Effector memory CD8-positive, alpha-beta T cell (primary cell): ENCODE measurements at places on chromosomes 5 and 9.

- DNase-seq = peak; percentile 35
Observed at GRCh38 chr5:100902440-100903038, 543 bp downstream of the ST8SIA4 start.

GRCh38 chr9:114592356-114592755 lies 4.8 kb downstream of the ATP6V1G1 start:
- DNase-seq = peak; percentile 47

DNA sequence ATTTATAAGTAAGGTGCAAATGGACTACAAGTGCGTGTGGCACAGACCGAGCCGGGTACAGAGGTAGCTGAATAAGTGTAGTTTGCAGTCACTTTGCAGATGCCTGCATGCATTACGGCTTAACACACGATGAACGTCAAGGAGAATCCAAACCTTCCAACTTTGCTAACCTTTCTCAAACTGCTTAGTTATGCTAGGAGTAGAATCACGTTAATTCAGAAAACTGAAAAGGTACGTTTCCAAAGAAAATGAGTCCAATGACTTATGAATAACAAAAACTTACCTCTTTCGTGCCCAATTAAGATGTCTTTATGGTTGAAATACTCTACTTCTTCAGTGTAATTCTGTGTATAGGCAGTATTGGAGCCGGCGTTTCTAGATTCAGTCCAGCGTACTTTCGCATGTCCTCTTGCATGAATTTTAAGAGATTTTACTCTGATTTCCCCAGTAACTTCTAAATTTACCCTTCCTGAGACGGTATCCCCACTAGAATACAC lies 539 bp downstream of the ARRDC3 start:
- DNase-seq = peak; percentile 23

DNA sequence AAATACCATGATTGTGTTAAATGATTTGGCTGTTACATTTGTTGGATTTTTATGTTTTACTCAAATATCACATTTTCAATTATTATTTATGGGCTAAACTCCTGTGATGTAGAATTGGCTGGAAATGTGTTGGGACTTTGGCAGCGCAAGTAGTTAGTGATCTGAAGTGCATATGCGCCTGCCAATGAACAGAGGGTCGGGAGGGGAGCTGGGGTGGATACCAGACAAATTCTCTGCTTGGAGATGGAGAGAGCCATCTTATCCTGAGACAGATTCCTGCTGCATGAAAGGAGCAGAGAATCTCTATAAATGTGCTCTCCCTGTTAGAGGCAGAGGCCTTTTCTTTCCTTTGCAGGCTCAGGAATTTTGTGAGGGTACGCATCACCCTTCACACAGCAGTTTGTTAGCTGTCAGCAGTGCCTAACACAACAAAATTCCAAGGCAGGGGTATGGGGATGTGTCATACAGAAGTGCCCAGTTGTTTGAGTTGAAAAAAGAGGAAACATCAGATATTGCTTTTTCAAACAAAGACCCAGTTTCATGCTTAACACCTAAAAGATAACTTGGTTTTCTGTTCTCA lies 489.1 kb downstream of the CSNK1G3 start:
- DNase-seq = no peak

GRCh38 chr9:72772661-72773060 lies 180.2 kb downstream of the ALDH1A1 start:
- DNase-seq = no peak

DNA sequence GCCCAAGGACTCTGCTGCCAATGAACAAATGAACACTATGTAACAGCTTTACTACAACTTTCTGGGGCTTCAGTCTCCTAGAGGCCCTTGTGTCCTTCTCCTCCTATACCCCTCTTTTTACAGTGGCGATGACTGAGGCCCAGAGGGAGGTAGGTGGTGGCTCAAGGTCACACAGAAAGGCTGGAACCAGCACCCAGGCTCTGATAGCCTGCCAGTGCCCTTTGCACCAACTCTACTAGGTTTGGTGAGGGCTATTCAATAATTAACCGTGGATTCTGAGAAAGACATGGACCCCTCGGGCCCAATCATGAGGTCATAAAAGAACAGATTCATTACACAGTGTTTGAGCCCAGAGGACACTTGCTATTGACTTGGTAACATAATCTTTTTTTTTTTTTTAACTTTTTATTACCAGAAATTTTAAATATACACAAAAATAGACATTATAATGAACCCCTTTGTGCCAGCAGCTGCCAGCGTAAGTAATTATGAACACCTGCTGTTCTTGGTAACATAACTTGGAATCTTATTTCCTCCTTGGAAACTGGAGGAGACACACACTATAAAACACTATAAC lies 6.1 kb upstream of the ALDH1B1 start:
- no peak for DNase-seq

DNA sequence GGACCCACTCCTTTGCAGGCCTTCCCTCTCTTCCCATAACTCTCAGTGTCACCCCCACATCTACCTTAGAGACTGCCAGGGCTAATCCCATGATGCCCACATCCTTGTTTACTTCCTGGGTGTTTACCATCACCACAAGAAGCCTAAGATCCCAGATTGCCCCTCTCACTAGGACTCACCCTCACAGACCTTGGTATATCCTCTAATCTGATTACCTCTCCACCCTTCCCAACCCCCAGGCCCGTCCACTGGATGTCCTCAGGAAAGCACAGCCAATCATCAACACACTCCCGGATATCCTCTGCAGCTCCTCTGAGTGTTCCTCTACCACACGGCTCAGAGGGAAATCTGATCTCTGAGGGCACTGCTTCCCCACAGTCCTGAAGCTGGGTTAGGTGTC lies 91.0 kb downstream of the FOXD1 start:
- DNase-seq = no peak
